Effector CD4-positive, alpha-beta T cell (primary cell): ENCODE measurements at places on chromosomes 4 and X.

- no peak for DNase-seq
These were observed 167.2 kb upstream of the ANK2 start for GRCh38 chr4:112882286-112882685.

DNA sequence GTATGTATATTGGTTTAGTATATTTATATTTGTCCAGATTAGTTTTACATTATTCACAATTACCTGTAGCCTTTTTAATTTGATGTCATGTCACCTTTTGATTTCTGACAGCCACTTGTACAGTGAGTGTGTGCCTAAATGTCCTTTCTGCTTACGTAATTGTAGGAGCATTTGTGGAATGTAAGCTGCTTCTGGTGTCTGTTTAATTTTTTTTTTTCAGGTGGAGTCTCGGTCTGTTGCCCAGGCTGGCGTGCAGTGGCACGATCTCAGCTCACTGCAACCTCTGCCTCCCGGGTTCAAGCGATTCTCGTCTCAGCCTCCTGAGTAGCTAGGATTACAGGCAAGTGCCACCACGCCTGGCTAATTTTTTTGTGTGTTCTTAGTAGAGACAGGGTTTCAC, 91.2 kb upstream of the XAGE2 start:
- no peak for DNase-seq

- peak; percentile 11 for DNase-seq
These were observed 22.0 kb upstream of the SMIM31 start for GRCh38 chr4:164731827-164732474.

DNA sequence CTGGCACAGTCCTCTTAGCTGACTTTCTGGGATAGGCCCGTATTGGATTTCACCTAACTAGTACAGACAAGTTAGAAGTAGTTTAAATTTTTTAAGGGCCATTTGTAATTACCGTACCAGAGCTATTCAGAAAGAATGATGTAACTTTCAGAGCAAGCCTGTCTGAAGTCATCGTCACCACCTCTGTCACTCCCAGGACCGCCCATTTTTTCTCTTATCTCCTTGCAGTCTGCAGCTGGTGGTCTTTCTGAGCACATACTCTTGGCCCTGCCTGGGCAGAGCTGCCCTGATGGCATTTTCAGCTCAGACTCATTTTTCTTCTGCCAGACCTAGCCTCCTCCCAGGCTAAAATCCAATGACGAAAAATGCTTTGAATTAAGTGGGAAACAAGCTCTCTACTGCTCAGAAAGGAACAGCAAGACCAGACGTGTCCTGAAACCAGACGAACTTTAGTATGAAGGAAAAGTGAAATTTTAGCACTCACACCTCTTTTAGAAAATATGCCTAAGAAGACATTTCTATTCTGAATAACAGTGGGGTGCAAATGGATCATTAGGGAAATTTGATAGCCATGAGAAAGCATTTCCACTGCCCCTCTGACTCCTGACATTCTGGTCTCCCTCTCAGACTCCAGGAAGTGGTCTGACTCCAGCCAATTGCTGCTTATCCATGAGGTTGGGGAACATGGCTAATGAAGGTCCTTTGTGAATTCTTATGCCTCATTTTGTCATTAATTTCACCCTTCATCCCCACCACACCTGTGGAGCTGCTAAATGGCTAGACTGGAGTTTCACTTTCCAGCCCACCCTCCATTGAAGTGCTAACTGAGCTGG, 162.4 kb upstream of the GYPA start:
- DNase-seq = no peak

GRCh38 chr4:74450298-74450683, 5.4 kb downstream of the AREG start:
- DNase-seq = no peak

DNA sequence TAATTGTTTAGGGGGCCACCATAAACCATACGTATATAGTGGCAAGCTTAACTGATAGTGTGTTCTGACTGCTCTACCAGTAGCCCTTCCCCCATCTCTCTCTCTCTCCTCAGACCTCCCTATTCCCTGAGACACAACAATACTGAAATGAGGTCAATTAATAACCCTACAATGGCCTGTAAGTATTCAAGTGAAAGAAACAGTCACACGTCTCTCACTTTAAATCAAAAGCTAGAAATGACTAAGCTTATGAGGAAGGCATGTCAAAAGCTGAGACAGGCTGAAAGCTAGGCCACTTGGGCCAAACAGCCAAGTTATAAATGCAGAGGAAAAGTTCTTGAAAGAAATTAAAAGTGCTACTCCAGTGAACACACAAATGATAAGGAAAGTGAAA, 78.0 kb downstream of the PRDM5 start:
- DNase-seq = no peak

DNA sequence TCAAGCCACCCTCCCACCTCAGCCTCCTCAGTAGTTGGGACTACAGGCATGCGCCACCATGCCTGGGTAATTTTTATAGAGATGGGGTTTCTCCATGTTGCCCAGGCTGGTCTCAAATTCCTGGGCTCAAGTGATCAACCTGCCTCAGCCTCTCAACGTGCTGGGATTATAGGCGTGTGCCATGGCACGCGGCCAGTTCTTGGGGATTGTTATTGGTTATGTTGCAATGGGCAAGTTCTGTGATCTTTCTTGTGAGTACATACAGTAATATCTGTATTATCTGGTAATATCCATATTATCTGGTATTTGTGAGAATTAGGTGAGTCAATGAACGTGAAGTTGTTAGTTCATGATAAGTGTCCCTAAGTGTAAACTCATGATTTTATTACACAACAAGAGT, 90.3 kb upstream of the TBL1X start:
- no peak for DNase-seq

DNA sequence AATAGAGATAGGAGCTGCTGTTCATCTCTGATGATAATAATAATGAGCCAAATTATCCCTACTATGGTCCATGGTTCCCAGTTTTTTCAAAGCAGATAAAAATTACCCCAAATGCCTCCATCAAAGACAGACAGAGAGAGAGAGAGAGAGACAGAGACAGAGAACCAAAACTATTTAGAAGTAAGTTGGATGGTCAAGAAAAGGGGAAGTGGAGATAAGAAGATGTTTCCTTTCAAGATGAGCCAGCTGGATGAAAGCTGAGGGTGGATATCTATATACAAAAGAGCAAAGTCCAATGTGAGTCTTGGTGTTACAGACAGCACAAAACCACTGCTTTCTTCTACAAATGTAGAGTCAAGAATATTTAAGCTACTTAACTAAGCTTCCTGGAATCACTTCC, 173.9 kb downstream of the GRIA3 start:
- no peak for DNase-seq

DNA sequence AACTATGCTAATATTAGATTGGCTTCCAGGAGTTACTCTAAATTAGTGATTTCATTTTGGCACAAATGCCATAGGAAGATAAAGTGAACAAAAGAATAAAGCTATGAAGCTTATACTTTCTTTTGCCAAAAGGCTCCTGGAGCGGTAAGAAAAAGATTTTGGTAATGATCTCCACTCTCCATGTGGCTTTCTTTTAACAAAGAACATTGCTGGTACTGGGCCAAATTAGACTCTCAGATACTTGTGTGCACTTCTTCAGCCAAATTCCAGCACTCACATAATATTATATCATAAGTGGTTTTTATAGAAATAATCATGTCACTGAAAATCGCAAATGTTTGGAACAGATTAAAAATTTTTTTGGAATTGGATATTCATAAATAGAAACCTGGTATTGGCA, 142.4 kb upstream of the FGF13 start:
- no peak for DNase-seq

- no peak for DNase-seq
These were observed 2183.9 kb upstream of the TENM3 start for GRCh38 chr4:180059216-180059881.

DNA sequence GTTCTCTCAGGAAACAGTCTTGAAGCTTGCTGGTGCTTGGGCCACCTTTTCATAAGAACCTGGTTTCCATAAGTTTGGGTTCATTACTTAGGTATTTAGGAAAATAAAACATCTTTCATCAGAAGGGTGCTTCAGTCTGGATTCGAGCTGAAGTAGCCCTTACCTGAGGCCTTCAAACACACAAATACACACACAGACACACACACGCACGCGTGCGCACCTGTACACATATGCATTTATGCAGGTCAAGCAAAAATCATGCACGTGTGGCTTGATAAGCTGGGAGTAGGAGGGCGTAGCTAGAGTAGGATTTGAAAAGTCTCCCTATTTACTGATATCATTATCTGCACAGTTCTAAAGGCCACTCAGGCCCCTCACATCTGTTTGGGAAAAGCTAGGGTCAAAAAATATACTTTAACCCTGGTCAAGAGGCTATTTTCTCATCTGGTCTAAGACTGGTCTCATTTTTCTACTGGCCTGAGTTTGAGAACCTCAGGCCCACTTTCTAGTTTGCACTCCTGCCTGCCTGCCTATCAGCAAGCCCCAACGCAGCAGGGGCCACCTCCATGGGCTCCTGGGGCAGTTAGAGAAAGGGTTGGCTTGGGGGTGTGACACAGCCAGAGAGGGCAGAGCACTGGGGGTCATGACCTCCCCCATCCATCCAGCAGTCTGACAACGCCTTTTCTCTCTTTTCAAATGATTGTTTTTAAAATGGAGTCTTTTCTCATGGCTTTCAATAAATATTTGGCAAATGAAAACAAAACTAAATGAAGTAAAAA, 64.3 kb downstream of the RASL11B start:
- DNase-seq = no peak

DNA sequence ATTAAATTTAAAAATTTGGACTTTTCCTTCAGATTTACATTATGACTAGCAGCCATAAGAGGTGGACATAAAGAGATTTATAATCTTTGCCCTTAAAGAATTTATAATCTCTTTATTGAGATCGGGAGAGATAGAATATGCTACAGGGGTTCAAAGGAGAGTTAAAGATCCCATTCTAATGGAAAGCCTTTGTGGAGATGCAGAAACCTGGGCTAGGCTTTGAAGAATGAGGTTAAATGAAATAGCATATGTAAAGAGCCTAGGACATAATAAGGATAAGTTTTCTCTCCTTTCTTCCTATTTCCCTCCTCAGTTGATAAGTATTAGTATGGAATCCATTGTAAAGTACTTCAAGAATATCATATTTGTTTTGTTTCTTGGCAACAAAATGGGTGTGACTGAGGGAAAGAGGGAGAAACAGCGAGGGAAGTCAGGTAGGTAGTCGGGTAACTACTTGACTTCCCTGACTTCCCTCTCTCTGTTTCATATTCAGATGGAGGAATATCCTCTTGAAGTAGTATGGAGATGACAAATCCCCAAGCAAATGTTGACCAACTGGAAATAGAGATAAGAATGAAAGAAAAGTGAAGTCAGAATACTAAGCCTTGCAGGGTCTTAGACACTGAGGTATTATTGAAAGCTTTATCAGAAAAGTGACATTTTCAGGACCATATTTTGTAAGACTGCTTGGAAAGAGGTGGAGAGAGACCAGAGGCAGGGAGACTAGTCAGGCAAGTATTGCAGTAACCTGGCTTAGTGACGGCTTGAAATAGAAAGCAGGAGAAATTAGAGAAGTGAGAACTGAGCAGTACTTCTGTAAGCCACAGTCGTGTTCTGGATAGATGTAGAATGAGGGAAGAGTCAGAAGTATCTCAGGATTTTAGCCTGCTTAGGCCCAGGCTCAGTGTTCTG, 82.9 kb downstream of the PDLIM5 start:
- DNase-seq = no peak

GRCh38 chr4:1302159-1302558, 12.5 kb downstream of the MAEA start:
- no peak for DNase-seq

GRCh38 chr4:162683659-162684370, 482.9 kb downstream of the NAF1 start:
- no peak for DNase-seq

DNA sequence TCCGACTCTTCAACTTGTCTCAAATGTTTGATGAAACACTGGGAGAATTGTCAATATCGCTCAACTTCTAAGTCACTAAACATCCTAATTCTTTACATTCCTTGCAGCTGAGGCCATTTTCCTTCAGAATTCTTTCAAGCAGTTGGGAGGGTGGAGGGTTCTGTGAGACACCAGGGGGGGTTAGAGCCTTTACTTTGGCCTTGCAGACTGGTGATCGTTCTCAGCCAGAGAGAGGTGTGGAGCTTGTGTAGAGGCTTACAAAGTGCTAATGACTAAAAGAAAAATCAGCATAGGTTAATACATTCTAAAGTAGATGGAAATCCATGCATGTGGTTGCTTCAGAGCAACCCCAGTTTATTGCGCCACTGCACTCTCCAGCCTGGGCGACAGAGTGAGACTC, 21.3 kb upstream of the SOX3 start:
- no peak for DNase-seq

- no peak for DNase-seq
These were observed 63.1 kb downstream of the RTL3 start for GRCh38 chrX:78595901-78596502.

GRCh38 chr4:86633854-86634253, 39.7 kb downstream of the PTPN13 start:
- DNase-seq = no peak

DNA sequence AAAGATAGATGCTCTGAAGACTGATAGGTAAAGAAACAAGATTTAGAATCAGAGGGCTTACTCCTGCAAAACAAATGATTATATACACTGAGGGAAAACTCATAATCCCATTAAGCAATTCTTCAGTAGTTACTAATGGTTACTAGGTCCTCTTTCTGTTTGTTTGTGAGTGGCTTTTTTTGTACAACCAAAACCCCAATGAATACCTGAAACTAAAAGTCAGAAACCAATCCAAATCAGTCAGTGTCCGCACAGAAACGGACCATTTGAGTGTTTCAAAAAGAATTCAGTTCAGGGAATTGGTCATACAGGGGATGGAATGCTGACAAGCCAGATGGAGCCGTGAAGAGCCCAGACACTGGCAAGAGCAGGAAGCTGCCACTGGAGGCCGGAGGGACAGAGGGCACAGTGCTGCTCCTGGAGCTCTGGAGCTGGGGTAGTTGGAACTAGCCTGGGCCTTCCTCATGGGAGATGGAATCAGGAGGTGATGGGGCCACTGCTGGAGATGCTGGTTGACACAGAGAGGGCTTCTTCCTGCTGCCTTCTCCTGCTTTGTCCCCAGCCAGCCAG, 31.9 kb downstream of the SETD7 start:
- DNase-seq = no peak

DNA sequence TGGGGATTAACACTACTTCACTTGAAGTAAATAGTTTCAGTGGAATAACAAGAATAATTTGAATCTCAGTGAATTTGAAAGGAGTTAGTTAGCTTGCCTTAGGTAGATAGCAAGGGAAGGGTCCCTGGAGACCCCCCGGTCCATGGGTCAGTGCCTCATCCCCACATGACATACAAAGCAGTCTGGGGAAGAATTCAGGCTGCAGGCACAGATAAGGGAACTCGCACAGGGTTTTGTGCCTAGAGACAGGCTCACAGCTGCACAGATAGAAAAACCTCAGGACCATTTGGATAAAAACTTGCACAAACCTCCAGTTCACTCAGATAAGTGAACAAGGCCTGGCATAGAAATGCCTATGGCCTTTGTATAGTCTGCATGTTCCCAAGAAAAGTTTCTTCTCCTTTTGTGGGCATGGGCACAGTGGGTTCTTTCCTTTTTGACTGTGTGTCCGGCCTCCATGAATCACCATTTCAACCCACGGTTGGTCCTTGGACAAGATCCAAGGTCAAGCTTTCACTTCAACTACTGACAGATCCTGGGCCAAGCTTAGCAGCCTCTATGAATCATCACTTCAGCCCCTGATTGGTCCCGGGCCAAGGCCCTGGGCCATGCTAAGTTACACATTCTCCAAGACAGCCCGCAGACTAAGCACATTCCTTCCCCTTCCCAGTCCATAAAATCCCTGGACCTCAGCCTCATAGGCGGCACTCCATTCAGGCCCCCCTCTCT, 108.3 kb upstream of the KLHL4 start:
- no peak for DNase-seq
